Femur (tissue), 1 donor: ENCODE measurements at places on chromosomes 2 and 18.
A peak's percentile ranks its signal among the peaks of the same experiment; 100 is the strongest.

DNA sequence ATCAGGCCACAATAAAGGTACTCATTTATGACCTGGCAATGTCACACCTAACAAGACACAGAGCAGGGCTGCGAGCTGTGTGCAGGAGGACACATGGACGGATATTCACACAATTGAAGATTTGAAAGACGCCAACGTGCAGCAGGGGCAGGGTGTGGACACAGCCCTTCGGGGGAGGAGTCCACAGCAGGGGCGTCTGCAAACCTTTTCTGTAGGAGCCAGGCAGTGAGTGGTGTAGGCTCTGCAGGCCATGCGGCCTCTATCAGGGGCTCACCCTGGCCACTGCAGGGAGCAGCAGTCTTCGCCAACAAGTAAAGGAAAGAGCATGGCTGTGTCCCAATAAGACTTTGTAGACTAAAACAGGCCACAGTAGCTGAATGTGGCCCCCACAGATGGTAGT is 125.7 kb upstream of the SNTG2 start:
- no peak for DNase-seq

GRCh38 chr2:99487906-99488305 is 1.9 kb downstream of the REV1 start:
- no peak for DNase-seq

DNA sequence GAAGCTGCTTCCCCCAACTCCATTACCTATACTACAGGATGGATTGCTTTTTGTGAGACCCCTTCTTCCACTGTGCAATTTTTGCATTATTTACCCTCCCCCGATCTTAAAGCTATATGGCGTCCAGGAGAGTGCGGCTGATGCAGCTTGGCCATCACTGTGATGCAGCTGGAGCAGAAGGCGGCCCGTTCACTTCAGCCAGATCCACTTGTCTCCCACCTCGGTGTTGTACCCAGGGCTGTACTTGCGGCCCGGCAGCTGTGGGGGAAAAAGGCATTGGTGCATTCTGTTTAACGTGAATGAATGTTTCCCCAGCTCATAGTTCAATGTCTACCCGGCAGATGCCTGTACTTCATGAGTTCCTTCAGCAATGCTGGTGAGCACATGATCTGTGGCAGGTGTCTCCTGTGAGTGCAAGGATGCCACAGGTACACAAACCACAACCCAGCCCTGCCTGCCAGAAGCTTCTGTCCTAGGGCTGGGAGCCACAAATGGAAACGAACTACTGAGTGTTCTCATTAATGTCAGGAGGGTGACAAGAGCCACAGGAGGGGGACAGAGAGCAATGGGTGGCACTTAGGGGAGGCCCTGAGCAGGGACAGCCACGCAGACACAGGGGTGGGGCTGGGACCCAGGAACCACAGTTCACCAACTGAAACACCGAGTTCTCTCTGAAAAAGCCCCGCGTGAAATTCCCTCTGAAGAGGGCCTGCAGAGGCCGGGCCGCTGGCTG is 64.0 kb downstream of the NDUFA10 start:
- no peak for DNase-seq

- no peak for DNase-seq
Measured at GRCh38 chr18:54801374-54801773, 26.9 kb upstream of the RAB27B start.

DNA sequence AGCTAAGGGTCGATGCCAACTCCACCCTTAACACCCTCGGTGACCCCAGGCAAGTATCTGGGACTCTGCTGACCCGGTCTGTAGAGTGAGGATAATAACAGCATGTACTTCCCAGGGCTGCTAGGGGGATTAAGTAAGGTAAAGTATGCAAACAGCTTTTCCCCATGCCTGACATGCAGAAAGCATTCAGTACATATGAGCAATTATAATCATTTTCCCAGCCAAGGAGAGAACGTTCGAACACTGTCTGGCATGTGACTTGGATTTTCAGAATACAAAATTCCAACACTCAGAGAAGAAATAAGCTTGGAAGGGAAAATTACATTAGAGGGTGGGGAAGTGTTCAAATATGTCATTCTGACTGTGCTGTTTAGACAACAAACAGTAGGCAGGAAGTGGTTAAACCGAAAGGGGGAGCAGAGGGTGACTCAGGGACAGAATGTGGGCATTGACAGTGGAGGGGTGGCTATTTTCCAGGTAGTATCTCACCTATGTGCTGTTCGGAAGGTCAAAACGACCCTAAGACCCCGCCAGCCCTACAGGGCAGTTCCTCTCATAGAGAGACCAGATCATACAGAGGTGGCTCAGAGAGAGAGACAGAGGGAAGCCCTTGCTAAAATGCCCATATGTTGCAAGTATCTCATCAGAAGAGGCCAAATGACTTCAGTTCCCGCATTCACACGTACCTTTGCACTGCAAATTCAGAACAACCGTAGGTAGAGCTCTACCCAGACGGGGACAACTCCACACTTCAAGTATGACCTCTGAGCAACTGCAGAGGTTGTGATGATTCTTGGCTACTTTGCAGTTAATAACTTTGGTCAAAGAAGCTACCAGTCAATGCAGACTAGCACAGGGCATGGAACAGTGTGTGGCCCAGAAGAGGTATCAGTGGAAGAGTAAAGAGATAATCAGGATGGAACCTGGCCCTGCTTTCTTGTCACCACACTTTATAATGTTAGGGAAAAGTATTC is 14.8 kb downstream of the ASPRV1 start:
- DNase-seq: no peak

DNA sequence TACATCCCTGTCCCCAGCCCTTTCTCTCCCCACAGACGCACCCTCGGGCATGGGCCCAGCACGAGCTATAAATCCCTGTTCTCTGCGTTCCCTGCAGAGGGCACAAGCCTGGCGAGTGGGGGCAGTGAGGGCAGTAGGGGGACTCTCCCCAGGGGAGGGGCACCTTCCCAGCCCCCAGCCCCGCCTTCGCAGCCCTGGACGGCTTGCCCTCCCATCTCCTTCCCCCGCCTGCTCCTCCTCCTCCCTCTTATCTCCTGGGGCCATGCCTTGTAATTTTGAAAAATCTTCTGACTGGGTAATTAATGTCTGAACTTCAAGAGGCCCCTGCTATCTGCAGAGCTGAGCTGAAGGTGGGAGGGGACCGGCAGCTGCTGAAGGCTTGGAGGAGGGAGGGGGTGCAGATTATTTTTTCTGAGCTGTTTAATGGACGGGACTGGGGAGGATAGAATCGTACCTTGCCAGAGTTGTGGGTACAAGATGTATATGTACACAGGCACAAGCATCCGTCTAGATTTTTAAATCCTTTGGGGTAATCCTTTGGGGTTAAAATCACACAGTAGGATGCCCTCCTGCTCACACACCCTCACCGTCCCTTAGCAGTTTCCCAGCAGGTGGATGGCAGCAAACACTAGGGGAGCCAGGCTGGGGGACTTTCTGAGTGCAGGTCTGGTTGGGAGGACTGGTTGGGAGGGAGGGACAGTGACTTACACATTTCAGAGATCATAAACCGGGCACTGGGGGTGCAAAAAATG is 121.9 kb downstream of the SMAD7 start:
- peak; percentile 32 for DNase-seq

DNA sequence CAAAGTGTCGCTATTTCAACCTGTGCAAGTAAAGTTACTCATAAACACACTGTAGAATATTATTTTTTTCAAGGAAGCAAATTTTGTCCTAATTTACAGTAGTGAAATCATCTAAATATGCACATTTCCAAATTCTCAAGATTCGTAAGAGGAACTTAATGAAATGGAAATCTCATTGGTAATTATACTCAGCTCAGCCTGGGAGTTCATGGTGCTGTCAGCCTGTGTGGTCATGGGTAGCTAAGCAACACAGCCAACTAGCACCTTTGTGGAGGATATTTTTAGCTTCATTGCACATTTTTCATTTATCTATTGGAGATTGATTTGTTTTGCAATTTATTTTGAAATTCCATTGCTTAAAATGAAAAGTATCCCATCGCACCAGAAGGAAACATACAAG is 975.7 kb upstream of the ZEB2 start:
- DNase-seq: no peak

DNA sequence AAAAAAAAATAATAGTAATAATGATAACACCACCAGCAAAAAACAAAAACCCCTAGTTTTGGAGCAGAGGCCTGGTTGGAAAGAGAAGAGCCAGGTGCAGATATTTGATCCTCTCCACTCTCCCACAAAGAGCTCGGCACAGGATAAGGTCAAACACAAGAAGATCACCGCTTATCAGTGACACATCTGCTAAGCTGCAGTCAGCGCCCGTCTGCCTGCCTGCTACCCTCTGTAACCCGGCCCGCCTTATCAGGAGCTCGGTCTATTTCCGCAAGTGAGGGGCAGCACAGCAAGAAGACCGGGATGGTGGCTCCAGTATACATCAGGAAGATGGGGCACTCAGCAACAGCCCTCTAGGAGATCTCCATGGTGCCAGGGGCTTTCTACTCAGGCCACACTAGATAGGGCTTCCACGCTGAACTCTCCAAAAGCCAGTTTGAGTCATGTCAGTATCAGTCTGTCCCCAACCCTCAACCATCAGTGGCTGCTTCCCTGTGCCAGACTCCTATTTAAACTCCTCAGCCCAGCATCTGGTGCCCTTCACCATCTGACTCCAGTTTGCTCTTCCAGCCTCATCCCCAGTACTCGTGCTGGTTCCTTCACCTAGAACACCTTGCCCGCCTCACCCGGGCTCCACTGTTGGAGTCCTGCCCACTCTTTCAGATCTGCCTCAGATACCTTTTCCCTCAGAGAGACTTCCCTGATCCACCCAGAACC is 67.3 kb upstream of the PPP1CB start:
- DNase-seq: no peak

GRCh38 chr18:49359732-49360444 is 100.6 kb downstream of the DYM start:
- no peak for DNase-seq

DNA sequence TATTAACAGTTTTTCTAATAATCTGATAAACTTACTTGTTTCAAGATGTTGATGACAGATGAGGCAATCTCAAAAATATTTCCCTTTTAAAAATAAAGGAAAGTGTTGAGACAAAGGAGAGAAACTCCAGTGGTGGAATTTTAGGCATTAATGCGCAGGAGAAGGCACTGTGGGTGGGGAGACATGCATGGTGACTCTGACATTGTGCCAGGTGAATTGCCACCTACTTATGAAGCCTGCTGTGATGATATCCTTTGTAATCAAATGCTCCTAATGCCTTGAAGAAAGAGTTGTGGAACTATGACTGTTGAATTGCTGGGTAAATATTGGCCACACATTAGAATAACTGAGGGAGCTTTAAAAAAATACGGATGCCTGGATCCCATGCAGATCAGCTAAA is 101.4 kb downstream of the PLA2R1 start:
- DNase-seq: no peak

DNA sequence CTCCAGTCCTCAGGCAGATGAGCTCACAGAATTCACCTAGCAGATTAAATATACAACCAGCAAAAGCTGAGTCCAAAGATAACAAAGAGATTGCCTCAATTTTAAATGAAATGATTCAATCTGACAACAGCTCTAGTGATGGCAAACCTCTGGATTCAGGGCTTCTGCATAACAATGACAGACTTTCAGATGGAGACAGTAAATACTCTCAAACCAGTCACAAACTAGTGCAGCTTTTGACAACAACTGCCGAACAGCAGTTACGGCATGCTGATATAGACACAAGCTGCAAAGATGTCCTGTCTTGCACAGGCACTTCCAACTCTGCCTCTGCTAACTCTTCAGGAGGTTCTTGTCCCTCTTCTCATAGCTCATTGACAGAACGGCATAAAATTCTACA is 86.0 kb downstream of the PTRHD1 start:
- DNase-seq: no peak

- DNase-seq: no peak
Measured at GRCh38 chr2:209501579-209501978, 77.7 kb downstream of the MAP2 start.

DNA sequence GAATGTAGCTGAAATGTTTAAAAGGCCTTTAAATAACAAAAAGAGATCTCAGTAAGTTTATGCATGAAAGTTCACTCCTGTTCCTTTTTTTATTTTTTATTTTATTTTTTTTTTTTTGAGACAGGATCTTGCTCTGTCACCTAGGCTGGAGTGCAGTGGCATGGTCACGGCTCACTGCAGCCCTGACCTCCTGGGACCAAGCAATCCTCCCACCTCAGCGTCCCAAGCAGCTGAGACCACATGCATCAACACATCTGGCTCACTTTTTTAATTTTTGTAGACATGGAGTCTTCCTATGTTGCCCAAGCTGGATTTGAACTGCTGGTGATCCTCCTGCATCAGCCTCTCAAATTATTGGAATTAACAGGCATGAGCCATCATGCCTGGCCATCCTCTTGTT is 84.3 kb downstream of the KANSL1L start:
- DNase-seq: no peak

GRCh38 chr2:13002536-13003331 is 286.0 kb downstream of the TRIB2 start:
- no peak for DNase-seq

- no peak for DNase-seq
Measured at GRCh38 chr2:172674034-172674967, 61.3 kb upstream of the RAPGEF4 start.

- no peak for DNase-seq
Measured at GRCh38 chr2:126864861-126865260, 33.8 kb upstream of the TEX51 start.

DNA sequence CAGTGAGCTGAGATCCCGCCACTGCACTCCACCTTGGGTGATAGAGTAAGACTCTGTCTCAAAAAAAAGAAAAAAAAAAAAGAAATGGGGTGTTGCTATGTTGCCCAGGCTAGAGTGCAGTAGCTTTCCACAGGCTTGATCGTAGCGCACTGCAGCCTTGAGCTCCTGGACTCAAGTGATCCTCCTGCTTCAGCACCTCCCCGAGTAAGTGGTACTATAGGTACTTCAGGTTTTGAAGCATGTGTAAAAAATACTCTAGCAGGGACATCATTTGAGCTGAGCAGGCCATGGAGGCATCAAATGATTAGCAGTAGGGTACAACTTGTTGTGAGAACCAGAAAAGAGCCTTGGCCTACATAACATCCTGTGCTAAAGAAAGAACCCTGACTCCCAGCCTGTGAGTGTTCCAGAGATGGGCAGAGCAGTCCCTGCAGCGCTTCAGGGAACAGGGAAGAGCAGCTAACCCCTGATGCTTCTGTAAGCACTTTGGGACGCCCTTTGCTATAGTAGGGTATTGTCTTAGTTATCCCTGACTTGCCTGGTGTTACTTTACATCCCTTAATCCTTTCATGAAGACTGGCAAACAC is 119.1 kb downstream of the NEDD4L start:
- no peak for DNase-seq

- DNase-seq: no peak
Measured at GRCh38 chr2:30981096-30981495, 157.1 kb downstream of the GALNT14 start.

- DNase-seq: no peak
Measured at GRCh38 chr2:156935616-156936015, 321.9 kb upstream of the GALNT5 start.

- DNase-seq: no peak
Measured at GRCh38 chr2:37590119-37590571, 81.3 kb downstream of the CDC42EP3 start.
